ENCODE measurements at places on chromosomes 7 and 10.

GRCh38 chr7:46256870-46257661 is 336.0 kb upstream of the IGFBP3 start:
- no peak for DNase-seq

DNA sequence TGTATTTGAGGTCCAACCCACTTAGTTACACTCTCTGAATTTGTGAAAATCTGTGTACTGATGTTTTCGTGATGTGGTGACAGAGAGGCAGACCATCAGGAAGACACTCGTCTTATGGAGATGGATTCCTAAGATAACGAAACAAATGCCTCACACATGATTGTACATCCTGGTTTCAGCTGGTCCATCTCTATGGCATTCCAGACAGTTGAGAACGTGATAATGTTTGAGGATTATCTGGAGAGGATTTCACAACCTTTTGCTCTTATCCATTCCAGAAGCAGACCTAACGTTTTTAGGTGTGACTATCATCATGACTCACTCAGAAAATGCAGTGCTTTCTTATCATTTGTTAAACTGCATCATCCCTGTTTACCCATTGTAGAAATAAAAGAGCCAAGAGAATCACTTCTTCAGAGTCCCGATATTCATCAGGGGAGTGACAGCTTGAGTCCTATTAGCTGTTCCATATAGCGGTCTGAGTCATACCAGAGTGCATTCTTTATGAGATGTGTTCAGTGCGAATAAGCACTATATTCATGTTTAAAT is 74.5 kb downstream of the BMPER start:
- no peak for DNase-seq

DNA sequence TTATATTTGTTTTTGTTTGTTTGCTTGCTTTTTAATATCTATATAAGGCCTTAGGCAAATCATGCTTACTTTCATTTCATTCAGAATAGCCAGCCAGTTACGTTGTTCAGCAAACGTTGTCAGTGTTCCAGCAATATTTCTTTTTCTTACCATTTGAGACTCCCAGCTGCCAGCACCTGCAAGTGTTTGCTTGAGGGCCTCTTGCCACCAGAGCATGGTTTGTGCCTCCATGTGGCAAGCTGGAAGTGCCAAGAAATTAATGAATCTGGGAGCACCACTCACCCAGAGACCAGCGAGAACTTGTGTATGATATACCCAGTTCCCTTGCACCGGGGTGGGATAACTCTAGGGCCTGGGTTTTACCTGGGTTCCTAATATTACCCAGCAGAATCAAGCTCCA is 177.1 kb upstream of the CSTF2T start:
- DNase-seq, result no peak

DNA sequence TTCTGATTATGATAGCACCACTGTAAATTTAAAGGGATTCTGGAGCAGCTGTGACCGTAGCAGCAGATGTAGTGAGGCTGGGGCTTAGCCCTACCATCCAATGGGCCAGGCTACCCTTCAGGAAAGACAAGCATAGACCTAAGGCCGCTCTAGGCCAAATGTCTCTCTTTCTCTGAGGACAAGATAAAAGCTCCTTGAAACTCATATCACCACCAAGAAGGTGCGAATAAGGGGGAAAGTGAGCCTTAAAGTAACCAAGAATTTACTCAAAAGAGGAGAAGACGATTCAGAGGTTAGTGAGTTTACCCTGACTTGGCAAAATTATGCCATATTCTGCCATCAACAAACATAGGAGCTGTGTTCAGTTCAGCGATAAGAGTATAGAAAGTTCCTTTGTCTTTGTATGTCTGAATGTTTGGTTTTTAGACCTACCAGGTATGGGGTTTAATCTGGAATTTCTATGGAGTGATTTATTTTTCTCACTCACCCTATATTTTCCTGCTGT is 79.8 kb downstream of the PFKFB3 start:
- DNase-seq, result no peak

DNA sequence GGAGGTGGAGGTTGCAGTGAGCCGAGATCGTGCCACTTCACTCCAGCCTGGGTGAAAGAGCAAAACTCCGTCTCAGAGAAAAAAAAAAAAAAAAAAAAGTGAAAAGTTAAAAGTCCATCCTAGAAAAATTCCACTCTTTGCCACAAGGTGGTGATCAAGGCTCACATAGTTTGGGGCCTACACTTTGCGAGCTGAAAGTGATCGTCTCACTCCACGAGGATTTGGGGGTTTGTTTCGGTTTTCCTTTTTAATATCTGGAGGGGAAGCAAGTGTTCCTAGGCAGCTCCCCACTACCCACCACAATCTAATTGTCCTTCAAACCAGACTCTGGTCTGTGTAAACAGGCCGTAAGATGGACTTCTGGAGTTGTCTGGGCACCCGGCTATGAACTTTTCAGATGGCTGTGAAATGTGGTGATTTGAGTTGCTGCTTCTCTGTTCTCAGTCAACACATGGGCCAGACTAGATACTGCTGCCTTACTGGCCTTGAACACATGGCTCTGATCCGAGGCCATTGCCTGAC is 27.1 kb downstream of the PRLHR start:
- peak; percentile 73 for DNase-seq

DNA sequence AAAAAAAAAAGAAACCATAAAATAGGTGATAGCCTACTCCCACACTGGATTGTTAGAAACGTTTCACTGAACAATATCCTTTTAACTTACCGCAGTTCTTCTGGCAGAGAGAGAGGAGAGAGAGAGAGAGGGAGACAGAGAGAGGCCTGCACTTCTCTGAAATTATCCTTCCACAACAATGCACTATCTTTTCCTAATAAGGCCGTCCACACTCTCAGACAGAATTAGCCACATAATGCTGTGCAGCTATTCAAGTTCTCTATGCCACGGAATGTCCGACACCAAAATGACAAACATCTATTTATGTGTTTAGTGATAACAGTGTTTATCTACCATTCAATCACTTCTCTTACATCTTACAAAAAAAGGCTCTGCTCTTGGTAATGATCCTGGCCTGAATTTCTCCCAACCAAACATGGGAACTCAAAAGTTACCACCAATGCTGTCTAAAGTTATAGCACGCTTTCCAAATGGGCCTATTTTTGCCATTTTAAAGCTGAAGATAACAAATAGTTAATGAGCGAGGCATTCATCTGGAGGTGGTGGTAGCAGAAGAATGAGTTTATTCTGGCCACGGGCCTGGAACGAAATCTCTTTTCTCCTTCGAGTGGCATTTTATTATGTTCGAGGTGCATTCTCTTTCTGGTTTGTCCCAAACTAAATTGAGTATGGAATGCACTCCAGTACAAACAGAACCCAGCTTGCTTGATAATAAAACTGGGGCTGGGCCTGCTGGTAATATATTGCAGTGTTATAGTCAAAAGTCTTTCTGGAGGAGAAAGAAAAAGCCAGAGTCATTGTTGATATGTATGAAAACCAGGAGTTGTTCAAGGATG is 160.2 kb upstream of the SVIL start:
- DNase-seq, result no peak

DNA sequence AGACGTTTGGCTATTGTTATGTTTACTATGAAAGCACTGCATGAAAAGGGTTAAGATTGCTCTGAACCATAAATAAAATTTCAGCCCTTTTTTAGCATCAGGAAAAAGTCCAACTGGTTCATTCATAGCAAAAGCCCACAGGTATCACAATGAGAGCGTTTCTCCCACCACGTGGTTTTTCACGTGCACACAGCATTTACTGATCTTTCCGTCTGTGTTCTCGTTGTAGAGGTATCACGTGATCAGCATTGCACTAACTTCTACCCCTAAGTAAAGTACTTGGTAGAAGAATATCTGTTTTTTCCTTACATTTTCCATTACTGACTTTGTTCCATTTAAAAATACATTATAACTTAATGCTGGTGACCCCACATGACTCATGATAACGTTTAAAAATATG is 17.8 kb upstream of the CCDC3 start:
- DNase-seq, result no peak

- peak; percentile 39 for DNase-seq
These were observed 100.3 kb upstream of the SVIL start for GRCh38 chr10:29734962-29735627.

DNA sequence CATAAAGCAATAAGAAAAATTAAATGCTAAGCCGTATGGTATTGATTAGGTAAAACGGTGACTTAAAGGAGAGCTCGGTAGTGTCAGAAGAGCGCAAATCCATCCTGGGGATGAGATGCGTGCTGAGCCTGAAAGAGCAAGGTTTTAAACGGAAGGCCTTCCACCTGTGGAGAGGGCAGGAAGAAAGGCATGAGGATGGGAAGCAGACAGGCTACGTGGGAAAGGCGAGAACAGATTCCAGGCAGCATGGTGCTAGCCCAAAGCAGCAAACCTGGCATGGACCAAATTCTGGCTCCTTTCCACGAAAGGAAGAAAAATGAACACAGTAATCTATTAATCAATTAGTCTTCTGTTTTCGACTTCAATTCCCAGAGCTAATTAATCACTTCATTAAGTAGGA is 103.5 kb downstream of the HIPK2 start:
- DNase-seq, result no peak

DNA sequence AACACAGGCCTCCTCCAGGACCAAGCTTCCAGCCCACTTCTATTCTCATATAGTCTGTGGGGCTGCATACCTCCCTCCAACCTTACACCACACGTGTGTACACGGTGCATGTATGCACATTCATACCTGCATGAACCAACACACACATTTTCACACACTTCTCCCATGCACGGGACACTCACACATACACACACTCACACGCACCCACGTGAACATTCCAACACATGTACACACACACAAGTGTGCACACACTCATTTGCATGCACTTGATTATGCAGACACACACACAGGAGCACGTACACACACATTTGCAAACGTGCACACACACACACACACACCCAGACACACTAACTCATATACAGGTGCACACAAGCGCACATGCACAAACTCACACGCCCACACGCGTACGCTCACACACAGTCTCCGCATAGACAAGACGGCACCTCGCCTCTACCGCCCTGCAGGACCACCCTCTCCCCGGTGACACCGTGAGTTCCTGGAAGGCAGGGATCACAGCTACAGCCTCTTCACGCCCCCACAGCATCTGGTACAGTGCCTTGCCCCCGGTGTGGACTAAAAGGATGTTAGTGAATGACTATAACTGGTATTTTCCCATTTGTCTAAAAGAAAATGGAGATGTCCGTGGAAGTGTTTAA is 263.8 kb downstream of the PTPRN2 start:
- DNase-seq, result no peak

- no peak for DNase-seq
These were observed 495 bp downstream of the SFR1 start for GRCh38 chr10:104122225-104123107.

DNA sequence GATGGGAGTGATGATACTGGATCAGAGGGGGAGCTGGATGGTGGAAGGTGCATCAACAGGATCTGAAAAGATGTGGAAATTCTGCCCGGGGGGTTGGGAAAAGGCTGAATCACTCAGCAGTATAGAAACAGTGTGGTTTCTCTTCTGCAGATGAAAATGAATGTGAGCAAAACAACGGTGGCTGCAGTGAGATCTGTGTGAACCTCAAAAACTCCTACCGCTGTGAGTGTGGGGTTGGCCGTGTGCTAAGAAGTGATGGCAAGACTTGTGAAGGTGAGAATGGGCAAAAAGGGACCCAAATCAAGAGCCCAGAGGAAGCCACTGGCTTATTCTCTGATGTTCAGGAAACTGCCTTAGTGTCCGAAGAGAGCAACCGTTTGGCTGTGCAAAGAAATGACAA is 12.9 kb downstream of the OIT3 start:
- no peak for DNase-seq

DNA sequence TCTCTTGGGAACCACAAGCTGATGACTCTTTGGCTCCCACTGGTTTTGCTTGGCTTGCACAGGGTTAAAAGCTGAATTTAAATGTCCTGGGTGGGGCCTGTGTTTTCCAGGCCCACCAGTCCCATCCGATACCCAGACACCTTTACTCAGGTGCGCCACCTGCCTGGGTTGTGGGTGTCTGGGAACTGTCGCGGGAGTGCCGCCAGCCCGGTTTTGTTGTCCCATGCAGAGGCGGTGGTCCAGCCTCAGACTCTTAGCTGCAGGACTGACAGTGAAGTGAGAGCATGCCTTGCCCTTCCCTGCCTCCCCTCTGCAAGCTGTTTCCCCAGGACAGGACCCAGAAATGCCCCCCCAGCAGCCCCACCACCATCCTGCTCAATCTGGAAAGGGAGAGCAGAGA is 255.6 kb upstream of the ZNF32 start:
- no peak for DNase-seq

- DNase-seq, result peak; percentile 5
These were observed 115.3 kb downstream of the ST7 start for GRCh38 chr7:117068511-117069145.

GRCh38 chr10:10830293-10830986 is 187.2 kb upstream of the CELF2 start:
- DNase-seq, result no peak

GRCh38 chr7:25777969-25778708 is 373.9 kb upstream of the NFE2L3 start:
- no peak for DNase-seq

GRCh38 chr10:127576740-127577161 is 27.6 kb downstream of the NPS start:
- no peak for DNase-seq

- DNase-seq, result no peak
These were observed 442.8 kb downstream of the PLXNA4 start for GRCh38 chr7:132133501-132133900.

- no peak for DNase-seq
These were observed 128.0 kb downstream of the NRCAM start for GRCh38 chr7:108328174-108328651.

DNA sequence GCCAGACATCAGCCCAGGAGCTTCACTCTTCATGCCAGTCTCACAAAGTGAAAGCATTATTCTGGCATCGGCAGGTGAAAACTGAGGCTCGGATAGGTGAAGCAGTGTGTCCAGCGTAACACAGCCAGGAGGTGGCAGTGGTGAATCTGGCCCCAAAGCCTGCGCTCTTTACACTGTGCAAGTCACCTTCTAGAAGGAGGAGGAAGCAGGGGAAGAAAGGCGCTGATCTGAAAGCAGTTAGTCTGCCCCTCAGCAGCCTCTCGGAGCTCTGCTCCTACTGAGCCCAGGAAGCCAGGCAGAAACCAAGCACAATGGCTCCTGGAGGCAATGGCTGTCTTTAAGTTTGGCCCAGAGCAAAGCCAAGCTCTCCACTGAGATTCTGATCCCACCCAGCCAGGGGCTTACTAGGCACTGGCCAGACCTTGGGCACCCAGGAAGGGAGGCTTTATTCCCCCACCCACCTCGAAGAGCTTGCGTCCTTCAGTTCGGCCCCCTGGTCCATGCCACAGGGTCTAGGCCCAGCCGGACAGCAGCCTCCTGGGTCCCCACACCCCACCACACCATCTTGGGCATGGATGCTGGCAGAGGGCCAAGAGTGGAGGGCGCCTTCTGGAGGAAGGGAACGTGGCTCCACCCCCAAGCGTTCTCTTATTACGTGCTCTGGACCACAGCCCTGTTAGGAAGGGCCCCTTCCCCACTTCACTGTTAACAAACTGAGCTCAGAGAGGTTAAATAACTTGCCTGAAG is 104.5 kb downstream of the GRID1 start:
- no peak for DNase-seq

- DNase-seq, result no peak
These were observed 16.6 kb downstream of the AKAP9 start for GRCh38 chr7:91957232-91957631.

DNA sequence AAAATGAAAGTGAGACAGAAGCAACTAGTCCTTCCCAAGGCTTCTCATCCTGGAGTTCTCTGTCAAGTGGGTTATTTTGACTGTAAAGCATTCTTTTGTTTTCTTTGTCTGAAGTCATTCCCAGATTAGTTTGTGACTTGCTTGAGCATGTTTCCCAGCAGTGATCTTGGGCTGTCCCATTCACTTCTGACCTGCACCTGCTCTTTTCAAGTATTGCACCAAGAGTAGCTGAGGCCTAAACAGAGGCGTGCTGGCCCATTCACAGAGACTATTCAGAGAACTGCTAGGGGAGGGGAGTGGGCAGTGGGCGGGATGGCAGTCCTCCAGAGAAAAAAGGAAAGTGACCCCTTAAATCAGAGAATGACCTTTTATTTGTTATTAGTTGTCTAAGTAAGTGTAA is 61.3 kb downstream of the CACNA2D1 start:
- no peak for DNase-seq
